ENCODE measurements at places on chromosomes 3 and 15.

- DNase-seq = no peak
These were observed 28.9 kb downstream of the PLA2G4D start for GRCh38 chr15:42065468-42065867.

DNA sequence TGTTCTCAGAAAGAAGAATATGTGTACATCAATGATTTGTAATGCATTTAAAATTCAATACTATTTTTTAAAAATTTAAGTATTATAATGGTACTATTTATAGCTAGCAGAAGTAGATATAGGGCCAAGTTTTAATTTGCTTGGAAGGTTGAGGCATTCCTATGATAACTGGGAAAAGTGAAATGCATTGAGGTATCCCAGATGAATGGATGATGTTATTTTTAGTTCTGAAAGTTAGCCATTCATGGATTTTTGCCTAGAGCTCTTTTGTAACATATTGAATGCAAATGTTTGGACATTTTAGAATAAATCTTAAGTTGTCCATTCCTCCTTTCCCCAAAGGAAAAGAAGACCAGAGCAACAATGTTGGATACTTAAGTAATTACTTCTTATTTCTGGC lies 47.6 kb downstream of the GAP43 start:
- no peak for DNase-seq

DNA sequence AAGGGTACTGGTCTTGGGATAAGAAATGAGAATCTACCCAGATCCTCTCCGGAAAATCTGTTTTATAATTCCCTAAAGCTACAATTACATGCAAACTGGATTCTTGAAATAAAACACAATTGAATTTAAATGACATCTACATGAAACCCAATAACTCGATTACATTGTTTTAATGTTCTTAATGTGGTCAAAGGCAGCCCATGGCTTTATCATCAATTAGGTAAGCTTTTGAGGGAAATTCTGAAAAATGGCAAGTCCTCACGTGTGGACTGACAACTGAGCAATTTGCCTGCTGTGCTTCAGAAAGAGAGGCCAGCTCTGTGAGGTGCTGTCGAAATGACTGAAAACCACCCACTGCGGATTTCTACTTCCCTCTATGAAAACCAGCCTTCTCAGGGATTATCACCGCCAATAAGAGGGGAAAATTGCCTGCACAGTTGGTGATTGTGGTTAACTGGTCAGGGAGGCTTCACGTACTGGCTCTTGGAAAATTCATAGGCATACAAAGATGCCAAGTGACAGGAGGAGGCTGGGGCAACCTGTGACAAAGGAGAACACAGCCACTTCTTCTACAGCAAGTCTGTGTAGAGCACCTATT lies 200.8 kb upstream of the SLCO3A1 start:
- no peak for DNase-seq

GRCh38 chr3:123314359-123315270 lies 112.9 kb downstream of the SEC22A start:
- peak; percentile 28 for DNase-seq

- peak; percentile 72 for DNase-seq
These were observed 1.2 kb upstream of the LRRC34 start for GRCh38 chr3:169813757-169814517.

GRCh38 chr15:90593499-90594158 lies 63.9 kb downstream of the CRTC3 start:
- no peak for DNase-seq

DNA sequence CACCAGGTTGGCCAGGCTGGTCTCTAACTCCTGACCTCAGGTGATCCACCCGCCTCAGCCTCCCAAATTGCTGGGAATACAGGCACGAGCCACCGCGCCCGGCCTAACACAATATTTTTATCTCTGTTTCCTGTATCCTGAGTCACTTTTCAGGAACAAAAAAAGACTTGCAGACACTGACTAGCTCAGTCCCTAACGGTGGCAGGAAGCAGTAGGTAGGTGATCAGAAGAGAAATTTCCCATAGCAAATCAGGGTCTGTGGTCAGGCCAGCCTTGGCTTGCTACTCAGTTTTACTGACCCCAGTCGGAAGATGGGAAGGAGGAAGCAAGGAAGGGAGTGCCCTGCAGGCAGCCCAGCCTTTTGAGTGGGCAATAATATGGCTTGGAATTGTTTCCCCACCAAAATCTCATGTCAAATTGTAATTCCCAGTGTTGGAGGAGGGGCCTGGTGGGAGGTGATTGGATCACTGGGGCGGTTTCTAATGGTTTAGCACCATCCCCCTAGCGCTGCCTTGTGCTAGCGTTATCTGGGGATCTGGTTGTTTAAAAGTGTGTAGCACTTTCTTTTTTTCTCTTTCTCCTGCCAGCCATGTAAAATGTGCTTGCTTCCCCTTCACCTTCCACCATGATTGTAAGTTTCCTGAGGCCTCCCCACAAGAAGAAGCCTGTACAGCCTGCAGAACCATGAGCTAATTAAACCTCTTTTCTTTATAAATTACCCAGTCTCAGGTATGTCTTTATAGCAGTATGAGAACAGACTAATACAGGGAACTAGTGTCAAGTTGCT lies 19.5 kb upstream of the CDCP1 start:
- DNase-seq = no peak

GRCh38 chr3:44179246-44179645 lies 62.4 kb upstream of the TOPAZ1 start:
- no peak for DNase-seq

DNA sequence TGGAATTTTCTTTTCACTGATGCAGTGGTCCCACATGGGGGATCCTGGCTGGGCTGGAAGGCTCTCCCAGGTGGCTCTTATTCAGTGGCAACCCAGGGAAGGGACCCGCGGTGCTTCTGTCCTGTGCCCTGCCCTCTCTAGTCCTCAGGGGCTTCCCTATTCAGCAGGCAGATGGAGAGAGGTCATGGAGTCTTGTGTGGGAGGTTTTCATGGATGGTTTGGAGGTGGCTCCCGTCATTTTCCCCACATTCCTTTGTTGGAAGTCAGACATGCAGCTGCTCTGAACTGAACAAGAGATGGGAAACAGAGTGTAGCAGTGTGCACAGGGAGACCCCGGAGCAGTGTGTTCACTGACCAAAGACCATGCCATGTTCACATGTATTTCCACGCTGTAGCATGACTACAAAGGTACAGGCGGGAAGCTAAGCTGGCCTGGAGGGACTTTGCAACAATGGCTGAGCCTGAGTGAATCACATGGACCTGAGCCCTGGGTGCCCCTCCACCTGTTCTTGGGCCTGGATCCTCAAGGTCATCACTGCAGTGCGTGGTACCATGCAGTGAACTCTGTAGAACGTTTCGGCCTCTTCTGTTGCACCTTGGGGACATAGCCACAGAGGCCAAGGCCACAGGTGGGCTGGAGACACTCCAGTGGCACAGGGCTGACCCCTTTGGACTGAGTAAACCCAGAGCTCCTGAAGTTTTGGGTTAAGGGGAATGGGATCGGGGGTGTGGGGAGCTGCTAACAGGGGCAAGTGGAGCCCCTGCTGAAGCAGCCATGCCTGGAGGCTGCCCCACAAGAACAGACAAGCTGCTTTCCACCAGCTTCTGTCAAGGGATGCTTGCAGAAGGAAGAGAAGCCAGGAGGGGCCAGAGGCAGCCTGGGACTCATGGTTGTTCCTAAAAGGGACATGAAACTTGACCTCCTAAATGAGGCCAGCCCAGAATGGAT lies 123.0 kb downstream of the ASB7 start:
- no peak for DNase-seq

- DNase-seq = peak; percentile 63
These were observed 66.3 kb upstream of the SLCO3A1 start for GRCh38 chr15:91787198-91787597.

DNA sequence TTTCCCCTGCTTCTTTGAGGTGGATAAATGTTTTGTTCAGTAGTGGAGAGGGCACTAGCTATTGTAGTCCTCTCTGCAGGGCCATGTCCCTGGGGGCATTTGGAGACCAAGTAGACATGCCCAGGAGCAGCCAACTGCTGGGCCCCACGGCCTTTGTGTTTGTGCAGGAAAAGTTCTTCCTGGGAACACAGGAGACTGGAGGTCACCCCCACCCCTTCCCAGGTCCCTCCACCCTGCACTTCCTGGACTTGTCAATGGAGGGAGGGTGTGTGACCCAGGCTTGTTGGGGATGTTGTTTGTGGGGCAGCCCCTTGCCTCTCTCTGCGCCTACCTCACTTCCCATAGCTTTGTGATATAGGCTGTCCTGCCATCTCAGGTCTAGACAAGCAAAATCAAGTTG lies 317.0 kb upstream of the LRRFIP2 start:
- DNase-seq = no peak

- no peak for DNase-seq
These were observed 3.5 kb downstream of the CD80 start for GRCh38 chr3:119555929-119556328.

GRCh38 chr3:152232001-152232400 lies 36.7 kb upstream of the MBNL1 start:
- DNase-seq = peak; percentile 92

DNA sequence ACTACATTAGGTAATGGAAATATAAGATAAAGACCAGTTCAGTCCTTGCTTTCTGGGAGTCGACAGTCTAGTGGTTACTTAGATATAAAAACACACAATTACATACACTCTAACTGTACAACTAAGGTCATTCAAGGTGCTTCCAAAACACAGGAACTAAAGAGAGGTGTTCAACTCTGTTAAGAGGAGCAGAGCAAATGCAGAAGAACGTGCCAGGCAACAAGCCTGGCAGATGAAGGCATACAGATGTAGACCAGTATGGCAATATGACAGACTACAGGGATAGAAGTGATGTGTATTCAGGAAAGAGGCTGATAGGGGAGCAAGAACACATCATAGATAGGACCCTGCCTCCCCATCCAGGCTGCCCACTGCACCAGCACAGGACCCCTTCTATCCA lies 78.3 kb downstream of the CBLB start:
- DNase-seq = no peak

DNA sequence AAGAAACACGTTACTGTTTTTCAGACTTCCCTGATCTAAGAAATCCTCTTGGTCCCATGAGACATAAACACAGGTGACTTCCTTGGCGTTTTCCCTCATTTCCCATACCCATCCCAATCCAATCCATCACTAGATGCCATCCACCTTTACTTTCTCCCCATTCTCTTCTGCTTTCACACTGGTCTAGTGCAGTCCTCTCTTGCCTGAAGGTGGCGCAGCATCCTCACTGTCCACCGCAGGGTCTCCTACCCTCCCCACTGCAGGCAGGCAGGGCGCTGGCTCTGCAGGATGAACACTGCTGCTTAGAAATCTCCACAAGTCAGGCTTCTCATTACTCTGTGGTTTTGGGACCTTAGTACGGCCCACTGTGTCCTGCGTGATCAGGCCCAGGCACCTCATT lies 58.2 kb downstream of the RAB7A start:
- DNase-seq = no peak

- no peak for DNase-seq
These were observed 43.1 kb upstream of the LIMD1 start for GRCh38 chr3:45551214-45552010.

DNA sequence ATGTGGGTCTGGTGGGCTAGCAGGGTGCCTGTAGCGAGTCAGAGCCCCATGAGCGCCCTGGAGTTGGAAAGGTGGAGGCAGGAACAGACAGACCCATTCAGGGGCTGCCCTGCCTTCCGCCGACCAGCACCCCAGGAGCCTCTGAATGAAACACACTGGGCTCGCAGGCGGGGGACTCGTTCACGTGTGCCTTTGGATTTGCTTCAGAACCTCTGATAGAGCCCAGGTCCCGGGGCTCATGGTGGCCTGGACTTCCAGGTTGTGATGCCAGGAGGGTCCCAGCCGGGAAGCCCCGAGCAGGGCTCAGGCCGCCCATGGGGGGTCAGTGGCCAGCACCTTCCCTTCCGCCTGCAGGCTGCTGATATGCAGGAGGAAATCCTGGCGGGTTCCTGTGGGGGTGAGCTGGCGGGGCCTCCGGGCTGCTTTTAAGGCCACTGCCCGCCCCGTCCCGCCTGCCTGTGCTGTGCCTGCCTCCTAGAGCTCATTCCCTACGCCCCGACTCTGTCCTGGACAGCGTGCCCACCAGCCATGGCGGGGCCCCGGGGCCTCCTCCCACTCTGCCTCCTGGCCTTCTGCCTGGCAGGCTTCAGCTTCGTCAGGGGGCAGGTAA lies at the start of gene STAB1:
TSS of gene STAB1 (plus strand) at position 453 of the 610 bp plus-strand sequence. CDS start at position 529, 76 bp downstream.
- DNase-seq = no peak

- DNase-seq = no peak
These were observed 254.8 kb upstream of the EOMES start for GRCh38 chr3:27976933-27977332.

DNA sequence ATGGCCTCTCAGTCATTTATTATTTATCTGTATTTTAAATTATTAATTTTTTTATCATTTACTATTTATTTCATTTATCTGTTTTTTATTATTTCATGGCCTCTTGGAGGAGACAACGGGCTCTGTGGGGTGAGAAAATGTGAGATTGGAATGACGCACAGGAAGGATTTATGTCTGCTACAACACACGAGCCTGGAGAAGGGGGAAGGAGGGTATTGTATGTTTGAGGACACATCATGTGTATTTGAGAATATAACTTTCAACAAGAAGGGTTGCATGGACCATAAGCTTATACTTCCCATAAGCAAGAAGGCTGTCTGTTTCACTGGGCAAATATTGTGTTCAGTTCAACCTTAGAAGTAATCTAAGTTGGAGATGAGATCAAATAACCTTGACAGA lies 31.7 kb downstream of the LSM3 start:
- no peak for DNase-seq

DNA sequence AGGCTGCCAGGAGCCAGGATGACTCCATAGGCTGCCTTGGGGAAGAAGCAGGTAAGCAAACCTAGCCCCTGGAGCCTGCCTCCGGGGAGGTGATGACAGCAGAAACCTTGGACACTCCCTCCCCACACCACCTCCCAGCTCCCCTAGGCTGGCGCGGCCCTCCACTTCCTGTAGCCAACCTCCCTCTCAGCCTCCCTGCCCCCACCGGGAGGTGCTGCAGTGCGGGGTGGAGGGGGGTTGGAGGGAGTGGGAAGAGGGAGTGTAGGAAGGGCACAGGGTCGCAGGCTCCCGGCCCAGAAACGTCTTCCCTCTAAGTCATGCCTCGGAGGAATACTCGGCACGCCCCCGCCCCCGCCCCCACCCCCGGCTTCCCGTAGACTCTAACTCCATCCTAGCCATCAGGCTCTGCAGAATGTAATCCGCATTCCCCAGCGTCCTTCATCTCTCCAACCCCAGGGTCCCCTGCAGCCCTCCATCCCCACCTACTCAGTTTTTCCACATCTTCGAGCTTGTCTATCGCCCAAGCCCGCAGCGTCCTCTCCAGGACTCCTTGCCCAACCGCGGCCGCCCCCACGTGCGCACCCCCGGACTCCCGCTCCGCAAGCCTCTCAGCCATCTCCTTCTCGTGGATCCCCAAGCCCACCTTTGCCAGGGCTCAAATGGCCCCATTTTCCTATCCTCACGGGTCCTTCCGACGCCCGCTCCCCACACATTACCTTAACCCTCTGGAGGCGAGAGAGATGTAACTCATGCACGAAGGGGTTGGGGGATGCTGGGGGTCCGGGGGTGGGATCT lies 528 bp downstream of the LPCAT4 start:
- peak; percentile 59 for DNase-seq

- DNase-seq = no peak
These were observed 286.5 kb downstream of the SQOR start for GRCh38 chr15:45921376-45921775.

All from NCI-H1105 treated with DMSO at 0.1 percent for 48 hours (cell line).